ENCODE measurements at places on chromosomes 3 and 15.

- no peak for DNase-seq
These were observed at the start of gene VEPH1 for GRCh38 chr3:157502916-157503595. TSS of gene VEPH1 (minus strand) at chr3:157503416. CDS start at chr3:157495349, 8,067 bp downstream.

DNA sequence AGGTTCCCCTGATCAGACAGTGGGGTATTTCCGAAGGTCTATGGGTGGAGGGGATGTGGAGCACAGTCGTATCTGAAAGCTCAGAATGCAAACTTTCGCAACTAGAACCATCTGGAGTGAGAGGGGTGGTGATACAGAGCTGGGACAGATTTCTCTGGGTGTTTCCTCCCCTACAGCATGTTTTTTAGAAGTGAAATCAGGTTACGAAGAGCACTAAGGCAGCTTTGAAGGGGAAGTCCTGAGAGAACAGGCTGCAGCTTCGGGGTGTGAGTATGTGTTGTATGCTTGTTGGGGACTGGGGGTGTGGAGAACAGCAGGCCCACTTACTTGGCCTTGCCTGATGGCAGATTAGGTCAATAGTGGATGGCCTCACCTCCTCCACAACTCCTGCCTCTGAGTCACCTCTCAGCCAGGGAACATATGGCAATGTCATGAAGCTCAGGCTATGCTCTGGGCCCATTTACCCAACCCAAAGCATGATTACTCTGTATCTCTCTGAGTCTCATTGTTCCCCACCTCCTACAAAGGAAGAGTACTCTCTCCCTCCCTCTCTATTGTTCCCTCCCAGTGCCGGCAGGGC lies 107.2 kb upstream of the RASGRP1 start:
- no peak for DNase-seq

DNA sequence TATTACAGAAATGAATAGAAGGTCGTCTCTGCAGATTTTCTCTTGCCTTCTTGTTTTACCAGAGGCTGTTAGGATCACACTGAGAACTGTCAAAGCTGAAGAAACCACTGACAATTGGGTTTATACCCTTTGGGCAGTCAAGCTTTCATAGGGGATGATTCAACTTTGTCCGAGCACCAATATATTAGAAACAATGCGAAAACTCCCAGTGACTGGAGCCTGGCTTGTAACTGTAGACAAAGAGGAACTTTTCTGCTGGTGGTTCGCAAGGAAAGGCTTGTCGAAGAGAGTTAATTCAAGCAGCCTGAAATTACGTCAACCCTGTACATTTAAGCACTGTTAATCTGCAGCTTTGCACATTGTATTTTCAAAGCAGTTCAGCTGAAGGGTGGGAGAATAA lies 193.2 kb upstream of the ZNF385D start:
- DNase-seq, result no peak

DNA sequence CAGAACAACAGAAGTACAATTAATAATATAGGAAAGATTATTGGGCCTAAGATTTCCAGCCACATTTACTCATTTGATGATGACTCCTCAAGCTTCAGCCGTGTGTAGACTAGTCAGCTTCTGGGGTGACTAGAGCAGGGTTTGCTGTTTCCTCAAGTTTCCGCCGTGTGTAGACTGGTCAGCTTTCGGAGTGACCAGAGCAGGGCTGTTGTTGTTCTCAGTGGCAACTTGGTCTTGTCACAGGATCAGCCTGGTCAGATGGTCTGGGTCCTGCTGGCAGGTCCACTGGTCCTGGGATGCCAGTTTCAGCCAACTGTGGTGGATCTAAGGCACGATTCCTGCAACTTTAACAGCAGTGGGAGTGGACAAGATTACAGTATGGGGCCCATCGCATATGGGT lies 21.8 kb upstream of the NOX5 start:
- no peak for DNase-seq

DNA sequence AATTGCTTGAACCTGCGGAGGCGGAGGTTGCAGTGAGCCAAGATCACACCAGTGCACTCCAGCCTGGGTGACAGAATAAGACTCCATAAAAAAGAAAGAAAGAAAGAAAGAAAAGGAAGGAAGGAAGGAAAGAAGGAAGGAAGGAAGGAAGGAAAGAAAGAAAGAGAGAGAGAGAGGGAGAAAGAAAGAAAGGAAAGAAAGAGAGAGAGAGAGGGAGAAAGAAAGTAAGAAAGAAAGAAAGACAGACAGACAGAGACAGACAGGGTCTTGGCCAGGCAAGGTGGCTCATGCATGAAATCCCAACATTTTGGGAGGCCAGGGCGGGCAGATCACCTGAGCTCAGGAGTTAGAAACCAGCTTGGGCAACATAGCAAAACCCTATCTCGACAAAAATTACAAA lies 16.4 kb upstream of the DAG1 start:
- no peak for DNase-seq

DNA sequence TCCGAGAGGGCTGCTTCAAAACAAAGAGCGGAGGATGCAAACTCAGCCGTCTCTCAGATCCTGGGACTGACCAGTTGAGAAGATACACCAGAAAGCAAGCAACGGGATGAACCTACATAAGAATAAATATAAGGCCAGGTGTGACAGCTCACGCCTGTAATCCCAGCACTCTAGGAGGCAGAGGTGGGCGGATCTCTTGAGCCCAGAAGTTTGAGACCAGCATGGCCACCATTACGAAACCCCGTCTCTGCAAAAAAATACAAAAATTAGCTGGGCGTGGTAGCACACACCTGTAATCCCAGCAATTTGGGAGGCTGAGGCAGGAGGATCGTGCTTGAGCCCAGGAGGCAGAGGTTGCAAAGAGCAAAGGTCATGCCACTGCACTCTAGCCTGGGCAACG lies 31.7 kb downstream of the RBPMS2 start:
- no peak for DNase-seq

DNA sequence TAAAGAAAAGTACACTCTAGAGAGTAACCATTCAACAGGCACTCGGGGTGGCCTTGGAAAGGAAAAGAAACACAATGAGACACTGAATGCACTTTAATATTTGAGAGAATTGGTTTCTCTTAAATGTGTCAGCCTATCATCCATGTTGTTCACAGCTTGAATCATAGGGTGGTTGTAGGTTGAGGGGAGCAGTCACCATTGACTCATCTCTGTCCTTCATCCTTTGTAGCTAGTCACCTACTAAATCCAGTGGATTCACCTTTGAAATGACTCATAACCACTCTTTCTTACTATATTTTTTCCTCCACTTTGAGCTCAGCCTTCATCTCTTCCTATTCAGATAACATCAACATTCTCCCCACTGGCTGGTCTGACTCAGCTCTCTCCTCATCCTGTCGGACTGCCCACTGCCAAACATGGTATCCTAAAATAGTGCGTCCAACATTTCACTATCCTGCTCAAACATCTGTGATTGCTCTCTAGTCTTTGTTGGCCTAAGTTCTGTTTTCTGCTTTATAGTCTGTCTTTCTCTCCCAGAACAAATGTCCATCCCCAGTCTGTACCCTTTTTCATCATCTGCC lies 182.7 kb upstream of the GADL1 start:
- DNase-seq, result no peak

DNA sequence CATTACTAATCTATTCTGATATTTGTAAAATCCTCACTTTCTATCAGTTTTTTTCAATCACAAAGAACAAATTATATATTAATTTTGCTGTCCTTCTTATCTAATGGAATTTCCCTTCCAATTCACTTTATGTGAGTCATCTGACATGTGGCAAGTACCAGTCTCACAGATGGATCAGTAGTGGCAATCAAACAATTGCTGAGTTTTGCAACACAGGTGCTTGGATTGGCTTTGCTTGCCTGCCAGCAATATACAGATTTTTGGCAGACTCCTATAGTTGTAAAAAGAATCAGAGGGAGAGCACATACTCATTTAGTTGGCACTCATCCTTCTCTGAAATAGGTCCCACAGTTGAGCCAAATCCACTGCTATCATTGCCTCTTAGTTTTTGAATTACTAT lies 83.7 kb downstream of the BCHE start:
- no peak for DNase-seq

Measured in substantia nigra (tissue), 51 donors.